ENCODE measurements at places on chromosomes 13 and 19.

DNA sequence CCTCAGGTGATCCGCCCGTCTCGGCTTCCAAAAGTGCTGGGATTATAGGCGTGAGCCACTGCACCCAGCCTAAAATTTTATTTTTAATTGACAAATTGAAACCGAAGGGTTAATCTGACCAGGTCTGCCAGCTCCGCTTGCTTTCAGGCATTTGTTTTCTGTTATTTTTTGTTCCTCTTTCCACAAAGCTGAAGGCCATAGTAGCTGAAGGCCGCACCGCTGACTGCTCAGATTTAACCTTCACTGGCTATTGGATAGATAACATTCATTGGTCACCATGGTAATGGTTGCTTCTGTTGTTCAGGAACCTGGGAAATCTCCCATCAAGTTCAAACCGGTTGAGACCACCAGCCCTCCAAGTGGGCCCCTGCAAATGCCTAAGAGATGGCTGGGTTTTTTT lies 124.5 kb upstream of the USP29 start:
- no peak for DNase-seq

DNA sequence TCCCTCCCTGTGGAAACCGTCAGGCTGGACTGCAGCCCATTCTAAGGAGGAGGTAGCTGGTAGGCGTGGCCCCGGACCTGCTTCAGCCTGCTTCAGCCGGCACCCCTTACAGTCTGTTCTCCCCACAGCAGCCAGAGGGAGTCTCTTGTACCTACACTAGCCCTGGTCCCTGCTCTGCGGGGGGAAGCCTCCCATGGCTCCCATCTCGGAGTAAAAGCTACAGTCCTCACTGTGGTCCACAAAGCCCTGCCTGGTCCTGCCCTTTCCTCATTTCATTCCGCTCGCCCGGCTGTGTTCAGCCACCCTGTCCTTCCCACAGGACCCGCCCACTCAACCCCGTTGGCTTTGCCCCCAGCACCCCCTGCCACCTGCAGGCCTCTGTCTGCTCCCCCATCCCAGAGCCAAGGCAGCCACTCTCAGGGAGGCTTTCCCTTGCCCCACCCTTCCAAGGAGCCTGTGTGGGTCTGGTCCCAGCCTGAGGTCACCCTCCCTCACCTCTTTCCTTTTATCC lies 1.3 kb downstream of the PGLYRP1 start:
- DNase-seq = no peak

GRCh38 chr13:42971691-42972347 lies 20.2 kb downstream of the EPSTI1 start:
- DNase-seq = no peak

DNA sequence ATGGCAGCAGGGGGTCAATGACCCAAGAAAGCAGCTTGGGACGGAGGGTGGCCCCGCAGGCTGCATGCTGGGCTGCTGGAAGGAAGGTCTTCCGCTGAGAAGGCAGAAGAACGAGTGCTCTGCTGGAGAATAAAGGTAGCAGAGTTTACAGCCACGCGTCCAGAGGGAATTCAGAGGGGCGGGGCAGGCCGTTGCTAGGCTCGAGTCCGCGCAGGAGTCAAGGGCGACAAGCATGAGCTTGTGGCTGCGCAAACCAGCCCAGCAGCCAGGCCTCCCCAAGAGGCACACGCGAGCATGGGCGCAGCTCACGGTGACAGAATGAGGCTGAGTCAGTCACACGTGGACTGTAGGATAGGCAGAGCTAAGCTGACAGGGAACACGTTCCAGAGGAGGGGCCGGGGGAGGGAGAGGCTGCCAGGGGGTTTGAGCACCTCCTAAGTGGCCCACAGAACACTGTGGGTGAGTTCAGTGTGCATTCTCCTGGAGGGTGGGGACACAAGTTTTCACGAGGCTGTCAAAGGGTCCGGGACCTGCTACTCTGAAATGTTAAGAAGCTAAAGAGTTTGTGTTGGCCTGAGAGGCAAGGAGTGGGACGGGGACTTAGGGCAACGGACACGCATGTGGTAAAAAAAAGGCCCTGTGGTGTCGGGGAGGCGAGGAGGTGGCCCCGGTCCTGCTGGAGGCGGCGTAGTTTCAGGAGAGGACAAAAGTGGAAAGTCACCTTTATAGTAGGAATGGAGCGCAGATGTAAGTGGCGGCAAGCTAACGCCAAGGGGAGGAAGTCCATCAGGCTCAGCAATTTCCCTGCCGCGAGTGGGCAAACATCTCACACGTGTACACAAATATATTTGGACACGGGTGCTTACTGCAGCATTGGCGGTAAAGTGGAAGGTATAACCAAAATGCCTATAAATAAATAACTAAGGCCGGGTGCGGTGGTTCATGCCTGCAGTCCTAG lies 17.7 kb downstream of the RFX2 start:
- peak; percentile 25 for DNase-seq

- DNase-seq = no peak
These were observed 89.3 kb downstream of the DIAPH3 start for GRCh38 chr13:60074397-60074796.

- DNase-seq = no peak
These were observed 45.5 kb downstream of the C13orf42 start for GRCh38 chr13:51065372-51066090.

- no peak for DNase-seq
These were observed 6.7 kb downstream of the ZBTB32 start for GRCh38 chr19:35710784-35711723.

DNA sequence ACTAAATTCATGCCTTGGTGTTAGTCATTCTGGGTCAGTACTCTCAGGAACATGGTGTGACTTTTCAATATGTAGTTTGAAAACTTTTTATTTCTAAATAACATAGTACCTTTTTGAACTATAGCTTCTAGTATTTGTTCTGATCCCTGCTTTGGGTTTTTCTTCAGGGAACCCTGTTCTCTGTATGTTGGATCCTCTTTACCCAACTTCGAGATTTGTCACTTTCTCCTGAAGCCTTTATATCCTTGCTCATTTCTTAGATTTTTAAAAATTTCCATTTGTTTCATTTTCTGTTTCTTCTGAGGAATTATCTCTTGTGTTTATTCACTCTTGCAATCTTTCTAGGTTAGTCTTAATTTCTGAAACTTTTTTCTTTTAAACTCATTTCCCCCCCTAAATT lies 12.4 kb upstream of the CHST8 start:
- no peak for DNase-seq

DNA sequence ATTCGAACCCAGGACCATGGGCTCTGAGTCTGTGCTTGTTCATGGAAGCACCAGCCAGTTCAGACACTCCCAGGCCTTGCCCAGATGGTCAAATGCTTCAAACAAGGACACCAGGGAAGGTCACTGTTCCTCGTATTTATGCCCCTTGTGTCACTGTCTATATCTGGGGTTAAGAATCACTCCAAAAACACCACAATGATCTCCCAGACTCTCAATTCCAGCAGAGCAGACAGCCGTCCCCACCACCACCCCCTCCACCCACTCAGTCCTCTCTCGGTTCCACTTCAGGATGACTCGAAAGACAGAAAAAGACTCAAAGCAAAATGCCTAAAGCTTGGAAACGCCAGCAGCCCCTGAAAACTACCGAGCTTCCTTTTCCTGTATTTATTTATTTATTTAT lies 79.0 kb downstream of the INSR start:
- DNase-seq = no peak

- peak; percentile 52 for DNase-seq
These were observed 19.4 kb downstream of the NOTCH3 start for GRCh38 chr19:15181394-15181793.

DNA sequence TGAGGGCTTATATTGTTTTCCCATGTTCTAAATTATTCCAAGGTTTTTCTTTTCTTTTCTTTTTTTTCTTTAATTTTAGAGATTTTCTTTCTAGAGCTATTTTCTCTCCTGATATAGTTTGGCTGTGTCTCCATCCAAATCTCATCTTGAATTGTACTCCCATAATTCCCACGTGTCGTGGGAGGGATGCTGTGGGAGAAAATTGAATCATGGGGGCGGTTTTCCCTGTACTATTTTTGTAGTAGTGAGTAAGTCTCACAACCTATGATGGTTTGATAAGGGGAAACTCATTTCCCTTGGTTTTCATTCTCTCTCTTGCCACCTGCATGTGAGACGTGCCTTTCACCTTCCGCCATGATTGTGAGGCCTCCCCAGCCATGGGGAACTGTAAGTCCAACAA lies 1906.4 kb upstream of the PRR20A start:
- DNase-seq = no peak

- DNase-seq = no peak
These were observed 21.5 kb upstream of the SLC39A3 start for GRCh38 chr19:2761309-2761677.

GRCh38 chr19:12090807-12091206 lies 26.3 kb downstream of the ZNF844 start:
- peak; percentile 41 for DNase-seq

GRCh38 chr19:45442778-45443461 lies 19.2 kb upstream of the ERCC1 start:
- no peak for DNase-seq

Data from NCI-H774 (cell line).